ENCODE measurements at places on chromosomes 6 and 20. TPM values are rescaled to one million over a fixed set of nuclear protein-coding genes. Genes with fewer than 3 reads are reported as not detected.

GRCh38 chr20:47263080-47263464, 93.4 kb downstream of the ZMYND8 start:
- no peak overlapping the region for H3K27ac ChIP-seq
- no peaks in the 10 kb centered on the region for H3K27me3 ChIP-seq
- peaks cover 35% of the 10 kb centered on the region for H3K36me3 ChIP-seq
- peaks cover 18% of the 10 kb centered on the region for H3K4me1 ChIP-seq
- H3K4me3 ChIP-seq, result no peak overlapping the region

GRCh38 chr20:53387983-53388675, 205.5 kb downstream of the ZNF217 start:
- H3K4me3 ChIP-seq, result peak overlapping the region; percentile 12
- no peaks in the 10 kb centered on the region for H3K36me3 ChIP-seq
- H3K27ac ChIP-seq, result no peak overlapping the region
- DNase-seq, result peak; percentile 22

DNA sequence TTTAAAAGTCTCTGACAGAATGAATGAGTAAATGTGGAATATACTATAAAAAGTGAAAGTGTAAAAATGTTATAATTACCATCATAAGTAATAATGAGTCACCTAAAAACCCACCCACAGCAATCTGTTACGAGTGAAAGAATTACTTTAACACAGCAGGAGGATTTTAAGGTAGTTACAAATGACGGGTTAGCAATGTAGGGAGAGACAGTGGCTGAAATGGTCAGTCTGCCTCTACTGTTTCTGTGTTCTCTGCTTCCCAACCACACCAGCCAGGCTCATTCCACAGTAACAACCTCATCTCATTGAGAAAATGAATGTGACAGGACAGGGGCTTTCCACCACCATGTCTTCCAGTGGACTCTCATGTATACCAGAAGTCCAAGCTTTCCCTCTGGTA, 124.4 kb upstream of the KCNK16 start:
- DNase-seq, result no peak
- H3K36me3 ChIP-seq, result no peaks in the 10 kb centered on the region
- H3K27me3 ChIP-seq, result no peaks in the 10 kb centered on the region
- H3K27ac ChIP-seq, result no peak overlapping the region

GRCh38 chr6:124777863-124778262, 184.4 kb upstream of the RNF217 start:
- no peak for DNase-seq
- H3K27ac ChIP-seq, result no peak overlapping the region
- no peaks in the 10 kb centered on the region for H3K27me3 ChIP-seq
- H3K4me1 ChIP-seq, result no peaks in the 10 kb centered on the region

- H3K36me3 ChIP-seq, result peaks cover 38% of the 10 kb centered on the region
- no peak overlapping the region for H3K4me3 ChIP-seq
- peak overlapping the region; percentile 75 for H3K27ac ChIP-seq
- H3K4me1 ChIP-seq, result peaks cover 22% of the 10 kb centered on the region
- no peak for DNase-seq
Measured at GRCh38 chr6:24699521-24700359, 19.2 kb downstream of the C6orf62 start.

DNA sequence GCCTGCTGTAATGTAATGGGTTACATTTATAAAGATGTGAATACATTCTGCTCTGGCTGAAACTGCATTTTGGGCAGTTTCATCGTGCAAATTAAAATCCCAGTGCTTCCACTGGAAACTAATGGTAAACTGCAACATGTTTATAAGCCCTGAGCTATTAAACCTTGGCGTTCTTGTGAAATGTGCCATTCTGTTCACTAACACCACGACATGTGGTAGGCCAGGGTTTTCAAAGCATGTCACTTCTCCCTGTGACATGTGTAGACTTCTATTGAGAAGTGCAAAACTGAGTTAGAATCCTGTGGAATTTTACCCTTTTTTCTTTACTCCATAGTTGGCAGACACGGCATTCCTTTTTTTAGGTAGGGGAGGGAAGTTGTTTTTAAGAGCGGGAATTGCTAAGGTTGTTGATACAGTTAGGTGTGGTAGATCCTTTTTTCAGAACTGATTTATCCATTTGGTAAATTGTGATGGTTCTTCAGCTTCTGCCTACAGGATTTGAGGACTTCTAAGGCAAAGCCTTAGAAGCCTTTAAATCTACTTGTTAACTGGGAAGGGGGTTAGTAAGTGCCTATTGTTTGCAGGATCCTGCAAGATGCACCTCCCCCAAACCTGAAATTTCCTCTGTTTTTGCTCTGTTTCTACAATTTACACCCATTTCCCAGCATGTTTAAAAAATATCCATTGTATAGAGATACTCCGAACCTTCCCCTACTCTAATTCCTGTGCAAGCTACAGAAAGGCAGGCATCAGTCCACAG, 4.2 kb downstream of the SASH1 start:
- H3K27me3 ChIP-seq, result peaks cover 62% of the 10 kb centered on the region
- H3K4me1 ChIP-seq, result peaks cover 7% of the 10 kb centered on the region
- H3K27ac ChIP-seq, result no peak overlapping the region
- H3K36me3 ChIP-seq, result peaks cover 2% of the 10 kb centered on the region
- no peak for DNase-seq

- no peaks in the 10 kb centered on the region for H3K36me3 ChIP-seq
- no peaks in the 10 kb centered on the region for H3K4me1 ChIP-seq
- no peak overlapping the region for H3K27ac ChIP-seq
- no peak for DNase-seq
- peaks cover 7% of the 10 kb centered on the region for H3K27me3 ChIP-seq
- H3K4me3 ChIP-seq, result no peak overlapping the region
Measured at GRCh38 chr20:58571693-58572427, 56.7 kb upstream of the APCDD1L start.

DNA sequence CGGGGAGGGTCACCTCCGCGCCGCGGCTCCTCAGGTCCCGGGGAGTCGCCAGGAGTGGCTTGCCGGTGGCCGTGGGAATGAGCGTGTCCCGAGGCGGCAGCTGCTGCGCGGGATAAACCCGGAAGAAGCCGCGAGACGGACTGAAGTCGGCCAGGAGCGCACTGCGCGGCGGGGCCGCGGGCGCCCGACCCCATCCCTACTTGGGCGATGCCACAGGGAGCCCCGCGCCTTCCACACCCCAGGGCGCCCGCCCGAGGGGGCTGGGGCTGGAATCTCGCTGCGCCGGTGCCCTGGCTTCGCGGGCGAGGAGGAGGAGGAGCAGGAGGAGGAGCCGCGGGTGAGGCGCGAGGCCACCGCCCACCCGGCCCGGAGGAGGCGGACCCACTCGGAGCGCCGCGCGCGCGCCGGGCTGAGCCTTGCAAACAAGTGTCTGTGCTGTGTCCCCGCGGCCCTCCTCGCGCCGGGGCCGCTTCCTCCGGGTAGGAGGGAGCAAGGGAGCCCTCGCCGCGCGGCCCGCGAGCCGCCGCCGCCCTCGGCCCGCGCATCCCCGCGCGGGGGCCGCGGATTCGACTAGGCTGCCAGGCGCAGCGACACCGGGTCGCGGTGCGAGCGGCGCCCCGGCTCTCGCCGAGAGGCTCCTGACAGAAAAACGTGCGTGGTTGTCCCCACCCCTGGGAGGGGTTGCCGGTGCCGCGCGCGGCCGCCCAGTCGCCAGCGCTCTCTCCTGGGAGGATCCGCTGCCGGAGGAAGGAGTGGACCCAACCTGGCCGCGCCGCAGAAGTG, at the start of gene ZDHHC14:
ZDHHC14 (plus strand) TSS at position 412 of the 783 bp plus-strand sequence.
- peaks cover 48% of the 10 kb centered on the region for H3K4me1 ChIP-seq
- H3K4me3 ChIP-seq, result peak within 1 kb of the TSS; percentile 88
- peak; percentile 89 for DNase-seq
- peaks cover 3% of the 10 kb centered on the region for H3K27me3 ChIP-seq

- H3K27ac ChIP-seq, result no peak overlapping the region
- no peak for DNase-seq
- H3K36me3 ChIP-seq, result no peaks in the 10 kb centered on the region
- H3K4me3 ChIP-seq, result no peak overlapping the region
- no peaks in the 10 kb centered on the region for H3K27me3 ChIP-seq
Measured at GRCh38 chr6:81696524-81696923, 56.0 kb downstream of the TENT5A start.

DNA sequence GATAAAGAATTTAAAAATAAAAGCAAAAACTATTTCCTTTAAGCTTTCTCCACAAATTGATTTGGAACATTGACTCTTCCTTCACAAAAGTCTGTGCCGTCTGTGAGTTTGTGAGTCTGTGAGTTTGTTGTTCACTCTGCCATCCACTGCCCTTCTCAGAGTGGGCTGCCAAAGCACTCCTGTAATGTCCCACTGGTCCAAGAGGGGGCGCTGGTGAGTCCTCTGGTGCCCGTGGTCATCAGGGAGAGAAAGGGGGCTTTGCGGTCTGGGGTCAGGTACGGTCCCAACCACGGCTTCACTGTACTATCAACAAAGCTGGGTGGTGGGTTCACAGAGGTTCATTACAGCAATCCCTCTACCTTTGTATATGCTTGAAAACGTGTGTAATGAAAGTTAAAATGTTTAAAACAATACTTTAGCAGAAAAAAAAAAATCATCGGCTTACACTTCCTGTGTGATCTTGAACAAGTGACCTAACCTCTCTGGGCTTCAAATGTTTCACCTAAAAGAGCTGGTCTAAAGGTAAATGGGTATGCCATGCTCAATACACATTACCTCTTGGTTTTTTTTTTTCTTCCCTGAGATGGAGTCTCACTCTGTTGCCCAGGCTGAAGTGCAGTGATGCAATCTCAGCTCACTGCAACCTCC, 5.6 kb upstream of the ANKRD60 start:
- H3K27me3 ChIP-seq, result peaks cover 10% of the 10 kb centered on the region
- H3K27ac ChIP-seq, result no peak overlapping the region
- H3K4me3 ChIP-seq, result no peak overlapping the region
- no peak for DNase-seq

- H3K27me3 ChIP-seq, result peaks cover 72% of the 10 kb centered on the region
- peaks cover 8% of the 10 kb centered on the region for H3K4me1 ChIP-seq
- H3K36me3 ChIP-seq, result peaks cover 2% of the 10 kb centered on the region
- DNase-seq, result no peak
- H3K4me3 ChIP-seq, result peak within 1 kb of the TSS; percentile 48
Measured at GRCh38 chr6:29827579-29828470, at the start of gene HLA-G. Gene HLA-G, plus strand, starts transcription at chr6:29827825. Its CDS starts 20 bp downstream, at chr6:29827845.

- peaks cover 34% of the 10 kb centered on the region for H3K36me3 ChIP-seq
- no peak overlapping the region for H3K27ac ChIP-seq
- no peaks in the 10 kb centered on the region for H3K27me3 ChIP-seq
Measured at GRCh38 chr20:535958-536357, 7.6 kb downstream of the CSNK2A1 start.

DNA sequence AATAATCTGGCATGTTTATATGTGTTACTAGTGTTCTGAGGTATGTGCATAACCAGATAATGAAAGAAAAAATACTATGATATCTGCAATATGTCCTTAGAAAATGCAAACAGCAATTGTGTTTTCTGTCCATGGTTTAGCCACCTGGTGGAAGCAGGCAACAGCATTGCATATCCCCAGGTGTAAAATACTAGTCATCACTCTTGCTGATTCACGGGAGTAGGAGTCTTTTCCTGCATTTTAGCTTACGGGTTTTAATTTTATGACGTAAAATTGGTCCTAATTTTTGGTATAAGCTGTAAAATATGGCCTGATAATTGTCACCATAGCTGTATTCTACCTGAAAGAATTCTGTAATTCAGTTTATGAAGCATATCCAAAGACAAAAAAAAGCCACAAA, 2.5 kb downstream of the RNF182 start:
- DNase-seq, result no peak
- H3K27me3 ChIP-seq, result peaks cover 70% of the 10 kb centered on the region
- H3K4me1 ChIP-seq, result peaks cover 15% of the 10 kb centered on the region
- no peak overlapping the region for H3K27ac ChIP-seq
- no peaks in the 10 kb centered on the region for H3K36me3 ChIP-seq

DNA sequence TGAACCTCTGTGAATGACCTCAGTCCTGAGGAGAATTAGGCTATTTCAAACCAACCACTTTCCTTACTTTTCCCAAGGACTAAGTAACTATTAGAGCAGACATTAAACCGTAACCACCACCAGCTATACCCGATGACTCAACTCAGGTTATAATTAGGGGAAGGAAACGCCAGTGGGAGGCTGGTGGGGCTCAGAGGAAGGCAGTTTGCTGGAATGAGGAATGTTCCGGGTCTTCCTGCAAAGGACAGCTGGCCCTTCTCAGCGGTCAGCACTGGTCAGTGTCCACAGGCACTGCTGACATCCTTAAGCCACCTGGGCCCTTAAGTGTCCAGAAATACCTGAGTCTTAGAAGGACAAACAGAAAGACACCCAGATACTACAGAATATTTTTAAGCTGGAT, 515.2 kb downstream of the MAFB start:
- H3K27me3 ChIP-seq, result no peaks in the 10 kb centered on the region
- H3K27ac ChIP-seq, result no peak overlapping the region
- no peaks in the 10 kb centered on the region for H3K36me3 ChIP-seq
- DNase-seq, result no peak

DNA sequence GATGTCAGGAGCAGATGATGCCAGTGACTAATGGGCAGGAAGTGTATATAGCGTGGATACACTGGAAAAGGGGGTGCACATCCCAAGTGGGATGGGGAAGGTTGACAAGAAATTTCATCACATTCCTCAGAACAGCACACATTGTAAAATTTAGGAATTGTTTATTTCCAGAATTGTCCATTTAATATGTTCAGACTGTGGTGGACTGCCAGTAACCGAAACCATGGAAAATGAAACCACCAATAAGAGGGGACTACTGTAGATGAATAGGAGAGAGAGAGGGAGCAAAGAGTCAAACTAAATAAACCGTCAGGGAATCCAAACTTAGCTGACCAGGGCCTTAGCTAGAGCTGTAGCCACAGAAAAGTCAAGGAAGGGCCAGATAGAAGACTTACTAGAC, 164.4 kb upstream of the PRDM1 start:
- DNase-seq, result no peak
- H3K4me3 ChIP-seq, result no peak overlapping the region
- H3K27me3 ChIP-seq, result peaks cover 3% of the 10 kb centered on the region
- no peak overlapping the region for H3K27ac ChIP-seq

DNA sequence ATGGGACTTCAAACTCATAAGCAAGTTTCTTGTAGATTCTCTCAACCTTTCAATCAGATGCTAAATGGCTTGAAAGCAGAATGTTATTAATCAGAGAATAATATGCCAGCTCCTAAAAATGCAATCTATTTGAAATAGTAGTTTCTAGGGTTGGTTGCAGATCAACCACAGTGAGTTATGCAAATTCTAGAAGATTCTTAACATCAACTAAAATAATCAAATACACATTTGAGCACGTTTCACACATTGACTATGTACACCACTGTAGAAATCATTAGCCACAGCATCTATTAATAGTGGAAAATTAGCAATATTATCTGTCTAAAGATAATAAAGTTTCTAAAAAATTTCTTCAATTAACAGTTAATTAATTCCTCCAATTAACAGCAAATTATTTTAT, 141.9 kb upstream of the GJE1 start:
- no peaks in the 10 kb centered on the region for H3K4me1 ChIP-seq
- H3K4me3 ChIP-seq, result no peak overlapping the region
- no peaks in the 10 kb centered on the region for H3K27me3 ChIP-seq

Gene PRDM13
- total RNA-seq, result not detected

Gene TRIM10
- total RNA-seq, result 0.05 TPM

Gene TRAPPC3L
- total RNA-seq, result not detected

Gene VAPB
- total RNA-seq, result 39.7 TPM

Gene CPNE5
- 0.61 TPM for total RNA-seq

Gene NRN1
- total RNA-seq, result 3.0 TPM
